ENCODE measurements at places on chromosomes 1 and 21.
A peak's percentile ranks its signal among the peaks of the same experiment; 100 is the strongest.

DNA sequence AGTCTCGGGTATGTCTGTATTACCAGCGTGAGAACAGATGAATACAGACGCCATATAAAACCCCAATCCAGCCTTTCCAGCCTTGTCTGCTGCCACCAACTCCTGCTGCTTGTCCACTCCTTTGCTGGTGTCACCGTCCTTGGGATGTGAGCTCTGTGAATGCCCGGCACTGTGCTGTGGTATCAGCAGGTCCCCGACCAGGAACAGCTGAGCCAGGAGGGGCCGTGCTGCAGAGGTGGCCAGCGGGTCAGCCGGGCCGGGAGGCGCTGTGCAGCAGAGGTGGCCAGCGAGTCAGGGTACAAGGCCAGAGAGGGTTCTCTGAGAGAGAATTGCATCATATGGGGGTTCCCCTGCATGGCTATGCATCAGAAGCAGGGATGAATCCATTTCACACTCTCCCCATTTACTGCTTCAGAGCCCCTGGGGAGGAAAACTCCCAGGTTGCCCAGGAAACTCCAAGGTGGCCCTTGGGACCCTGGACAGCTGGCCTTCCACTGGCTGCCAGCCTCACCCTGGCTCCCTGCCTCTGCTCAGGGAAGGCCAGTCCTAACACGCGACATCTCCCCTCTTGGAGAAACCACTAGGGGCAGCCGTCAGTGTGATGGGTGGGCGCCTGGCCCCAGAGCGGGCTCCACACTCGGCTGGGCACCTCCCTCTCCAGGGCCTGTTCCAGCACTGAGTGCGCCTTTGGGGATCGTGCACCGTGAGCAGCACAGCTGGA is 122.4 kb upstream of the COL6A1 start:
- H3K4me1 ChIP-seq: no peaks in the 10 kb centered on the region
- no peaks in the 10 kb centered on the region for H3K36me3 ChIP-seq
- no peak overlapping the region for H3K4me3 ChIP-seq

GRCh38 chr1:156845055-156845952 is 13.6 kb downstream of the INSRR start:
- no peaks in the 10 kb centered on the region for H3K36me3 ChIP-seq
- no peak overlapping the region for H3K27ac ChIP-seq
- DNase-seq: no peak
- no peak overlapping the region for H3K4me3 ChIP-seq
- H3K27me3 ChIP-seq: peaks cover 79% of the 10 kb centered on the region
- H3K4me1 ChIP-seq: no peaks in the 10 kb centered on the region

- H3K4me1 ChIP-seq: peaks cover 5% of the 10 kb centered on the region
- no peaks in the 10 kb centered on the region for H3K27me3 ChIP-seq
- H3K27ac ChIP-seq: no peak overlapping the region
- no peak for DNase-seq
- no peaks in the 10 kb centered on the region for H3K36me3 ChIP-seq
Observed at GRCh38 chr1:164756741-164757140, 197.8 kb downstream of the PBX1 start.

DNA sequence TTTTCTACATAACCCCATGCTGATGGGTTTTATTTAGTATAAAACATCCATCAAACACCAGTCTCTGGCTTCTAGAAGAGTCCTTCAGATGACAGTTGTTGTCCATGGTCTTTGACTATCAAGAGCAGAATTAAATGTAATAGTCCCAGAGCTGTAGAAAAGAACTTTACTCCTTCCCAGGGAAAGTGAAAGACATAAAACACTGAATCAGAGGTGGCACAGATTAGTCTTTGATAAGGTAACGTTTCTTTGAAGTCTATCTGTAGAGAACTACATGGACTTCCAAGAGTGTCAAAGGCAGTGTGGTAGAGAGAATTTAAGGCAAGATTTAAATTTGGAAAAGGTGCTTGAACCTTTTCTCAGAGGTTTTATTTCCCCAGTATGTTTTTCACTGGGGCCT is 21.9 kb downstream of the SYNC start:
- no peak overlapping the region for H3K4me3 ChIP-seq
- peak overlapping the region; percentile 15 for H3K27ac ChIP-seq
- no peak for DNase-seq
- H3K27me3 ChIP-seq: no peaks in the 10 kb centered on the region
- H3K4me1 ChIP-seq: peaks cover 29% of the 10 kb centered on the region

GRCh38 chr1:203671047-203671446 is 44.4 kb downstream of the ATP2B4 start:
- no peaks in the 10 kb centered on the region for H3K27me3 ChIP-seq
- no peaks in the 10 kb centered on the region for H3K36me3 ChIP-seq
- H3K4me1 ChIP-seq: peaks cover 61% of the 10 kb centered on the region
- H3K4me3 ChIP-seq: no peak overlapping the region
- DNase-seq: no peak

GRCh38 chr1:223708651-223709268 is 3.6 kb upstream of the CAPN2 start:
- H3K27ac ChIP-seq: peak overlapping the region; percentile 5
- no peaks in the 10 kb centered on the region for H3K27me3 ChIP-seq
- no peak for DNase-seq
- peaks cover 46% of the 10 kb centered on the region for H3K4me1 ChIP-seq

- H3K4me3 ChIP-seq: no peak overlapping the region
- H3K27ac ChIP-seq: no peak overlapping the region
- no peak for DNase-seq
- H3K36me3 ChIP-seq: no peaks in the 10 kb centered on the region
- peaks cover 10% of the 10 kb centered on the region for H3K4me1 ChIP-seq
- no peaks in the 10 kb centered on the region for H3K27me3 ChIP-seq
Observed at GRCh38 chr1:59136541-59137275, 160.2 kb upstream of the FGGY start.

- no peaks in the 10 kb centered on the region for H3K36me3 ChIP-seq
- peaks cover 33% of the 10 kb centered on the region for H3K4me1 ChIP-seq
- DNase-seq: peak; percentile 99
- peak within 1 kb of the TSS; percentile 83 for H3K4me3 ChIP-seq
Observed at GRCh38 chr21:37366482-37367316, at the start of gene DYRK1A. Gene DYRK1A (plus strand): TSS chr21:37366773. CDS start chr21:37420375, 53,602 bp downstream.

DNA sequence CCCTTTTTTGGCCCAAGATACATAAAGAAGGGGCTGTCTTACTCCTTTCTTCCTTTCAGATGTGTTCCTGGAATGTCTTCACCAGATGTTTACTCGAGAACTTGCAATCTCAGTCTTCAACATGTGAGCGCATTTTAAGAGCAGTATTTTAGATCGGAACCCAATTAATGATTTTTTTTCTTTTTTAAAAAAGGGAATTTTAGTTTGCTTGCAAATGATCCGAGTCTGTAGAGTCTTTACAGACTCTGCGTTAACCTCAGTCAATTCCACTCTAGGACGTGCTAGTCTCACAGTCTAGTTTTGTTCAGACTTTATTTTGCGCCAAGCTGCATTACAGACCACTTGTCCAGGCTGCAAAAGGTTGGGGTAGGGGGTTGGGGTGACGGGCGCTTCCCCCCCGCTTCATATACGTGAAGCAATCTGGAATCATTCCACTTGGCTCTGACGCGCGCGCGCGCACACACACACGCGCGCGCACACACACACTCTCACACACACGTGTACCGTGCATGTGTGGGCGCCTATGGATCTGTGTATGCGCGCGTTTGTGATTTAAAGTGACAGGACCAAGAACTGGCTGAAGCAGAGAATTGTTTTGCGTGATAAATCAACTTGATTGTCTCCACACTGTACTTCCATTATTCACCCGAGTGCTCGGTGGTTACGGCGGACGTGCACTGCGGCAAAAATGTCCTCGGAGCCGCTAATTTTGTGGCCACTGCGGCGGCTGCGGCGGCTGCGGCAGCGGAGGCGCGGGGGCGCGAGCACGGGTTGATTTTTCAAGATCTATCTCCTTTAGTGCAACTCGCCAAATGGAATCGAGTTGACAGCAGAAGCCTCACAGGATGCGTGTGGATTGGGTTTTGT is 25.6 kb upstream of the NFIA start:
- H3K27ac ChIP-seq: peak overlapping the region; percentile 91
- no peaks in the 10 kb centered on the region for H3K36me3 ChIP-seq
- DNase-seq: peak; percentile 81
- peaks cover 38% of the 10 kb centered on the region for H3K4me1 ChIP-seq
- H3K27me3 ChIP-seq: no peaks in the 10 kb centered on the region
- peak overlapping the region; percentile 84 for H3K4me3 ChIP-seq

DNA sequence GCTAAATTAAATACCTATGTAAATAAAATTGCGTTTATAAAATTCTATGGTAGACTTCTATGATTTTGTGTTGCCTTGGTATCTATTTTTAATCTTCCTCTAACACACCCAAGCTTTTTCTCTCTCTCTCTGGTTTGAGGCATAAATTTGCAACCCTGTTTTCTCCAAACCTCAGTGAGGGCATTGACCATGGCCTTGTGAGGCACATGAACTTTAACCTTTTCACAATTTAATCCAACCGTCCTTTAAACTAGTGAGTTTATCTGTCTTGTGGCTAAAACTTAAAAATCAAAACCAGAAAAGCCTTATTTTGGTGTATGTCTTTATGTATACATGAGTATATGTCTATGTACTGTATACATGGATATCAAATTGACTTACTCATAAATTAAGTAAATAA is 746.6 kb upstream of the B3GALT2 start:
- H3K4me1 ChIP-seq: no peaks in the 10 kb centered on the region
- H3K27me3 ChIP-seq: no peaks in the 10 kb centered on the region
- no peaks in the 10 kb centered on the region for H3K36me3 ChIP-seq
- H3K4me3 ChIP-seq: no peak overlapping the region

DNA sequence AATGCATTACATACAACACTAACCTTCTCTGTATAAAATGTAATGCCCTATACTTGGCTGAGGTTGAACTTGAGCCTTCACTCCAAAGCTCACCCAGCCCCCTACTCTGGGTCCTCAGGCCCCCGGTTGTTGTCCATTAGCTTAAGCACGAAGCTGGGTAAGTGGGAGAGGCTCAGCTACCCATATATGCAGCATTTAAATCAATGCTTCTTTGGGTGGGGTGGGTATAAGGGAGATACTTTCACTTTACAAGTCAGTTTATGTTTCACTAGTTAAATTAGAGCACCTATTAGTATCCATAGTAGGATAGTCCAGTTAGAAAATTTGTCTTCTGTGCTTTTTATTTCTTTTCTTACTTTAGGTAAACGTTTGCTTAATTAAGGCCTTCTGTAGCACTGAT is 151.4 kb downstream of the LMX1A start:
- no peaks in the 10 kb centered on the region for H3K36me3 ChIP-seq
- no peak overlapping the region for H3K27ac ChIP-seq
- H3K27me3 ChIP-seq: no peaks in the 10 kb centered on the region
- no peaks in the 10 kb centered on the region for H3K4me1 ChIP-seq

GRCh38 chr1:247494767-247495166 is 36.9 kb upstream of the OR2B11 start:
- no peaks in the 10 kb centered on the region for H3K27me3 ChIP-seq
- no peak for DNase-seq
- no peak overlapping the region for H3K27ac ChIP-seq
- H3K36me3 ChIP-seq: no peaks in the 10 kb centered on the region
- no peak overlapping the region for H3K4me3 ChIP-seq
- no peaks in the 10 kb centered on the region for H3K4me1 ChIP-seq

GRCh38 chr1:85462931-85463649 is 1.9 kb downstream of the DDAH1 start:
- no peak overlapping the region for H3K27ac ChIP-seq
- no peaks in the 10 kb centered on the region for H3K27me3 ChIP-seq
- H3K4me3 ChIP-seq: peak overlapping the region; percentile 68
- no peaks in the 10 kb centered on the region for H3K36me3 ChIP-seq
- peaks cover 16% of the 10 kb centered on the region for H3K4me1 ChIP-seq

GRCh38 chr1:15023205-15023604 is 130.3 kb upstream of the TMEM51 start:
- no peak for DNase-seq
- H3K27me3 ChIP-seq: no peaks in the 10 kb centered on the region
- H3K27ac ChIP-seq: no peak overlapping the region
- H3K4me1 ChIP-seq: peaks cover 26% of the 10 kb centered on the region

Data from upper lobe of right lung (tissue), 1 donor.